Activated CD4-positive, alpha-beta T cell treated with anti-CD3 and anti-CD28 coated beads, Interleukin-2, amount 10 ng/mL, durations not matched to agents 24 days and 14 days (primary cell): ENCODE measurements at places on chromosomes 2 and 18.
A peak's percentile ranks its signal among the peaks of the same experiment; 100 is the strongest.

DNA sequence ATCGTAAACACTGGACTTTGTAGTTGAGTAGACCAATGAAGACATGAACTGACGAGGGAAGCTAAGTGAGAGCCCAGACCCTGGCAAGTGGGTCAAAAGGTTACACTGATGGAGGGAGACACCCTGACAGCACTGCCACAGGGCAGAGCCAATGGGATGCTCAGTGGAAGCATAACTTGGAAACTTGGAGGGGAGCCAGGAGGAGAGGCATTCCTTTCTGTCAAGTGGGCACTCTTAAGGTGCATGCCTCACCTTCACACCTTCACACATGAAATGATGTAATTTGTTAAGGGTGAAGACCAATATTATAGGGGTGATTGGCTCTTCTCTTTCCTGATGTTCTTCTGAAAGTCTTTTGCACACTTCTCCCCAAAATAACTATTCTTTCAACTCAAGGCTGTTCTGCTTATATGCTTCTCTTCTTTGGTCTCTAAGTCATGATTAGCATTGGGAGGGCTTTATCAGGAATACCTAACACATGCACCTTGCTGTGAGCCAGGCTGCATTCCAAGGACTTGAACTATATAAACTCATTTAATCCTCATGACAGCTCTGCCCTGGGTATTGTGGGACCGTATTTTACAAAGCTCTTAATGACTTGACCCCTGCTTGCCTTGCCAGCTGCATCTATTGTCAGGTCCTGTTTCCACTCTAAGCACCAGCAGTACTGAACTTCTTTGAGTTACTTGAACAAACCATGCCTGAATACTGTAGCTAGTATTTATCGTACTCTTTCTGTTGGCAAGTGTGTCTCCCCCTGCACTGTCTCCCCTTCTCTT is 19.0 kb downstream of the RPL37A start:
- DNase-seq = no peak

DNA sequence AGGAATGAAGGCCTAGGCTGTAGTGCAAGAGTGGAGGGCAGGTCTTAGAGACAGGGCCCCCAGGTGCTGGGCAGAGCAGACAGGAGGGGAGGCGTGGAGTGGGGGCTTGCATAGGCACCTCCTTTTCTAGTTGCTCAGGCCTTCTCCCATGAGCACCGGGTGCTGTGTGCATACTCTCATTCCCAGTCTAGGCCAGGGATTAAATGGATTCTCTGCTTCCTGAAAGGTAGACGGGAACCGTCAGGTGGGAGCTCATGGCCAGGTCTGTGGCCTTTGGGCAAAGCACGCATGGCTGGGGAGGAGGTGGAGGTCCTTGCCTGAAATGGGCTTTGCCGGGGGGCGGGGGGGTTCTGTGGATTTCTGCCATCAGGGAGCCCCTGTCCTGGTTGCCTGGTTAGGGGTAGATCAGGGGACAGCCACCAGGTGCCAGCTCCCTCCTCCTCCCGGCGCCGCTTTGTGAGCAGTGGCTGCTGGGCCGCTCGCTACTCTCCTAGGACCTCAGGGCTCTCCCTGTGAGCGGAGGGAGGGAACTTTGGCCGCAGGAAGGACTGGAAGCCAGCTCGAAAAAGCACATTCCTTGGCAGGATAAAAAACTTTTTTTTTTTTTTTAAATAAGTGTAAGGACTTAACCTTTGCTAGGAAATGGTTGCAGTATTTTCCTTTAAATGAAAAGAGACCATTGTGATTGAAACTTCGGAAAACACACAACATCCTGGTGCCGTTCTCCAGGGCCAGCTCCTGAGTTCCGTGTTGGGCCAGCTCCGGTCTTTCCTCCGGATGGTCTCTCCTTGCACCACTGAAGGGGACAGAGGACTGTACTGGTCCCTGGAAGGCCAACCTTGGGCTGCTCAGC is 82.8 kb upstream of the HAAO start:
- no peak for DNase-seq

DNA sequence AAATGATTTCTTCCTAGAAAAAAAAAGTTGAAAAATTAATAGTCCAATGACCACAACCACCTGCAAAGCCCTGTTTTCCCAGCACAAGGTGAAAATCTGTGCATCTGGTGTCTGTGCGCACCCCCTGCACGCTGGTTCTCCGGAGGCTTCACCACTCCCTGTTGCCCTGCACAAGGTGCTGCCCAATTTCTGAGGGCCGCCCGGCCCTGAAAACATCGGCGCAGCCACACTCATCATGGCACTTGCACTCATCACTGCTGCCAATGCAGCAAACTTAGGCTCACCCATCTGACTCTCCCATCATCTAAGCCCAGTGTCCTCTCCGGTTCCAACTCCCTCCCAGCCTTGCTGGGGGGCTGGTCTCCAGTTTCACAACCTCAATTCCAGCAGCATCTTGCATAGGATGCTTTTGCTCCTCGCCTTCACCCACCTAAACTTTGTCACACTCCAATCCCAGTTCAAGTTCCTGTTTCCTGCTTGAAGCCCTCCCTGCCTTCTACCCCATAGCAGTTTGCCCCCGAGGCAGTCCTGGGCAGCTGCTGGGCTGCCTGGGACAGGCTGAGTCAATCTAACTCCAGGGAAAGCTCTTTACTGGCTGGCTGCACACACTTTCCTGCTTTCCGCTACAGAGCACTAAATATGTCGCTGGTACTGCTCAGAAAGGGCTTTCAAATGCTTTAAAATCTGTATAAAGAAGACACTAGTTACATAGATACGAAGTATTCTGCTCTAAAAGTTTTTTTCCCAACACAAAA is 522.5 kb upstream of the ID2 start:
- no peak for DNase-seq

- peak; percentile 87 for DNase-seq
These were observed 6.7 kb upstream of the ACAA2 start for GRCh38 chr18:49819823-49820671.

GRCh38 chr2:7517088-7517487 is 599.9 kb downstream of the RNF144A start:
- DNase-seq = peak; percentile 74

DNA sequence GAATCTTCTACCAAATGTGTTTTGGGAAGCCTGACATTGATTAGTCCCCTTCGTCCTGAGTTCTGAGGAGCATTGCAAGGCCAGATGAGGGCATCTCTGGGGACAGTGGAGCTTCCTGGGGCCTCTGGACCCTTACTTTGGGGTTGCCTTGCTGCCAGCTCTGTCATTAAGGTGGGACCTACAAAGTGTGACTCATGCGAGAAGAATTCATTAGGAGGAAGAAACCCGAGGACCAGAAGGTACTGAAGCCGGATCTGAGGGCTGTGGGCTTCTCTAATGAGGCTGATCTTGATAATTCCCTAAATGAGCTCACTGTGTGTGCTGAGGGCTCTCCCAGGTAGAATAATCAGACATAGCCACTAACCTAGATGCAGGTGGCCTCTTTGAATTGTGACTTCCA is 695 bp upstream of the SCYGR2 start:
- no peak for DNase-seq
